ENCODE measurements at places on chromosomes 12 and 14.
A peak's percentile ranks its signal among the peaks of the same experiment; 100 is the strongest.

DNA sequence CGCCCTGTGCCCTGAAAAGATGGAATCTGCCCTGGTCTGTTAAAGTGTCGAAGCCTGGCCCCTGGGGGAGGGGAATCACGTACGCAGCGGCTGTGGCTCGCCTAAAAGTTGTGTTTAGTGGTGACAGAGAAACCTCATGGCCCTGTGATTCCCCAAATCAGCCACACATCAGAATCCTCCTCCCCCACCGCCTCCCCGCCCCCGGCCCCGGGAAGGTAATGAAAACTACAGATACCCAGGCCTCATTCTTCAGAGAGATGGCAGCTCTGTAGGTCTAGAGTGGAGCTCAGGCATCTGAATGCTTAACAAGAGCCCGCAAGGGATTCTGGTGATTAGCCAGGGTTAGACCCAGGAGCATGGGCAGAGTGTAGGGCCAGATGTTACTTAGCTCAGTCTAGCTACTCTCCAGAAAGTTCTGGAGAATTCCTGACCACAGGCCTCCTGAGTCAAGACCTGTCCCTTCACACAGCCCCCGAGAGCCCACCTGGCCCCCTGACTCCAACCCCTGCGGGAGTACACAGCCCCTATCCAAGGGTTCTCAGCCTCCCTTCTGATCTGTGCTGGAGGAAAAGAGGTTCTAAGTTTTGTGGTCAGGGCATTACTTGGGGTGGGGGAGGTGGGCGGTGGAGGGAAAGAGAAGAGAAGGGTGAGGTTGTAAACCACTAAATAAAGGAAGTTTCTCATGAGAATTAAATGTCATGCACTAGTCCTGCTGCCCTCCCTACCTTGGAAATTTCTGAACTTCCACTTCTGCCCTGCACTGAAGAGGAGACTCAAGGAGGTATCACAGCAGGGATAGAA lies 114.8 kb downstream of the PLXNC1 start:
- DNase-seq, result no peak

DNA sequence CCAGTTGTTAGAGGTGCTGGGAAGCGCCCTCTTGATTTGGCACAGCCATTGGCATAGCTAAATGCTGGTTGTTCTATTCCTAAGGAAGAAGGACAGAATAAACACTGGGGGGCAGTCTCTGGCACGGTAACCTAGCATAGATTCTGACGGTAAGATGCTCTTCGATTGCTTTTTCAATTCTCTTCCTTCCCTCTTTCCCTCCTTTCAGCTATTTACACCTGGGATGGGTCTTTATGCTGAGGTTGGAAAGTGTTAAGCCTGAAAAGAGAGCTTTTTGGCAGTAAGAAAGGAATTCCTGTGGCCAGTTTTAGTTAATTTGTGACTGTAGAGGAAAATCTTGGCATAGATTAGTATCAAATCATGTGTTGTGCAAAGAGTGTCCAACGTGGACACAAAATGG lies 162.8 kb downstream of the SNAPC1 start:
- DNase-seq, result no peak

GRCh38 chr14:24613241-24613640 lies 3.8 kb upstream of the GZMH start:
- DNase-seq, result no peak

DNA sequence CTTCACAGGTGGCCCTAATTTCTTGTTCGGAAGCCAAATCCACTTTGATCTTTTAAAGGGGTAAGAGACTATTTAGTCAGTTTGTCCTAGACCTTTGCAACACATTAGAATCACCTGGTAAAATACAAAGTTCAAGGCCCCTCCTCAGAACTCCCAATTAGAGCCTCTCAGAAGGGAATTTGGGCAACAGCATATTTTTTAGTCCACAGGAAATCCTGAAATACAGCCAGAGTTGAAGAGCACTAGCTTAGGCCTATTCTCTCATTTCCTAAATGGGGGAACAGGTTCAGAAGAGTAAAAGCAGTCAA lies 151.3 kb upstream of the FSCB start:
- no peak for DNase-seq

DNA sequence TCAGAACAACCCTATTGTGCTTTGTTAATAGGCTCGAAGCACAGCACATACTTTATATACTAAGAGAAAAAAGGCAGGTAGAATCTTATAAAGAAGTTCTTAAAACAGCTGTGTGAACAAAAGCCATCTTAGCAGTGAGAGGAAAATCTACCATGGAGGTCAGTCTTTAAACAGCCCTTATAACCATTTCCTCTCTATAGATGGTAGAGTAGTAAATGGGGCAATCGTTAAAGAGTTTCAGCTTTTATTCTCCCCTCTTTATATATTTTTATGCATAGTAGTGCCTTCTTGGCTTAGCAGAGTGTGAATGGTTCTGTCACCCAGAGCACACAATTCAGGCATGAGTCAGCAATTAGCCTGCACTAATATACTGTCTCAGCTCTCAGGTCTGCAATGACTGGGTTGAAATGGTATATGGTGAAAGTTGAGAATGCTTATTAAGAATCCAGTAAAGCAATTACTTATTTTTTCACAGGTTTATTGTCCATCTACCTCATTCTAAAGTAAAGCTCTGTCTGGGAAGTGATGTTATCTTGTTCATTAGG lies 305.0 kb downstream of the NELL2 start:
- no peak for DNase-seq

- no peak for DNase-seq
Observed at GRCh38 chr14:100893760-100894159, 9.8 kb downstream of the RTL1 start.

DNA sequence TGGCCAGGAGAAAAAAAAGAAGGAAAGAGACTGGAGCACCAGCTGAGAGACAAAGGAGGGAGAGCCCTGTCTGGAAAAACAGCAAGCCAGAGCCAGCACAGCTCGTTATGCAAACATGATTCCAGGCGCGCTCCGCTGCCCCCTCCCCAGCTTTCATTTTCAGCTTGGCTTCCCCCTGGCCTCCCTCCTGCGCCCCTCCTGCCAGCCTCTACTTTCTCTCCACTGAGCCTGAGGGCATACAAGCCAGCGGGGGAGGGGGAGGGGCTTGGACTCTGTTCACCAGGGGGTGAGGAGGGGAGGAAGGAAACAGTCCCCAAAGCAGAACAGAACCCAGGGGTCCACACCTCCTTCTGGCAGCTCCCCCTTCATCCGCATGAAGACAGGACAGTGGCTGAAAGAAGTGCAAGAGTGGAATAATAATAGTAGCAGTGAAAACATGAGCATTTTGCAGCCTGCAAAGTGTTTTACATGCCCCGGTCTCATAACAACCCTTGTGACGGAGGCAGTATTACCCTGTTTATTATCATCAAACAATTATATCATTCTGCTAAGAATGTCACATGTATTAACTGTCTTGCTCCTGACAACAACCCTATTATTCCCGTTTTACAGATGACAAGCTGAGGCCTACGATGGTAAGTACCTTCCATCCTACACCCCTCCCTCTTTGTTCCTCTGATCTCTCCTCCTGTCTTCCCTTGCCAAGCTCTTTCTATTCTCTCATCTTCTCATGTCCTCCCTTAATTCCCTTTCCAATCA lies 24.2 kb downstream of the SMUG1 start:
- peak; percentile 91 for DNase-seq

DNA sequence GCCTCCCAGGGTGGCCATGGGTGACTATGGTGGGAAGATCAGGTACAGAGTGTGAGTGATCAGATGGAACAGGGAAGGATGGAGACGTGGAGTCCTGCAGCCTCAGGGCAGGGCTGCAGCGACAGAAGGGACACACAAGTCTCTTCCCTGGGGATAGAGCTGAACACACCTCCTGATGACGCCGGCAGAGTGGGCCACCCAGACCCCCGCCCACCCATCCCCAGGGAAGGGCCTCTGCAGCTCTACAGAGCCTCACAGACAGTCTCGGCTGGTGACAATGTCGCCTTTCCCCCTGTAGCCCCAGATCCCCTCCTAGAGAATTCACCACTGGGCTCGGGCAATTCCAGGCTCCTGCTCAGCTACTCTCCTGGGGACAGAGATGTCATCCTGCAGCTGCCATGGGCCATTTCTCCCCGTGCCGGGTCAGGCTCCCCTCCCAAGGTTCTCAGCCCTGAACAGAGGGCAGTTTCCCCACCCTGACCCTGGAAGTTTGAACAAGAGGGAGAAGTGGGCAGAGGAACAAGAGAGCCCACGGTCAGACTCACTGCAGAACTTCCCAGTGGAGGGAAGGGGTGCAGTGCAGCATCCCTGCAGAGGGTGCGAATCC lies 115.7 kb downstream of the NCOR2 start:
- no peak for DNase-seq

- DNase-seq, result no peak
Observed at GRCh38 chr14:106107703-106108102, 581.3 kb downstream of the TMEM121 start.

Measured in NCI-H526 treated with DMSO at 0.1 percent for 48 hours (cell line).